Glutamatergic neuron (in vitro differentiated cells): ENCODE measurements at places on chromosomes 2 and 18.
A peak's percentile ranks its signal among the peaks of the same experiment; 100 is the strongest.

DNA sequence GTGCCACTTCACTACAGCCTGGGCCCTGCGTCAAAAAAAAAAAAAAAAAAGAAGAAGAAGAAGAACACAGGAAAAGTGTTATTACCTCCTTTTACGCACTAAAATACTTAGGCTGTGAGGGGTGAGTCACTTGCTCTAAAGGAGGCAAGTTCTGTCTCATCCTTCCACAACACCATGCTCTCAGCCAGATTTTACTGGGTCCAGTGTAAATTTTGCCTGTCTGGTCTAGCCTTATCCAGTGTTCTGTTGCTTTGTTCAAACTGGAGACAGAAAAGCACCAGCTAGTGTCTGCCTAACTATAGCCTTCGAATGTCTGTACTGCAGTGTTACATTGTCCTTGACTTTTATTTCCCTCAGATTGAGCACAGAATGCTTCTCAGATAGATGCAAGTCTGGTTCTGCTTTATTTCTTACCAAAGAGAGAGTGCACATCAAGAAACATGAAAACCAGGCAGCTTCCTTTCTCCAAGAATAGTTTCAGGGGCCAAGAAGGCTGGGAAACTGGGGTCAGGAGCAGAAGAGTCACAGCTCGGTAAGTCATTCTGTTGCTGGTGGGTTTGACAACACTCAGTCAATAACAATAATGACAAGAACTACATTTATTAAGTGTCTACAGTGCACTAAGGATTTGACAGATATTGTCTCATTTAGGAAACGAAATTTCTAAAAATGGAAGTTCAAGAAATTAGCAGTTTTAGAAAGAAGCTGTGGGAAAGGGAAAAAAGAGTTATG lies 3.1 kb upstream of the MSGN1 start:
- DNase-seq: no peak

DNA sequence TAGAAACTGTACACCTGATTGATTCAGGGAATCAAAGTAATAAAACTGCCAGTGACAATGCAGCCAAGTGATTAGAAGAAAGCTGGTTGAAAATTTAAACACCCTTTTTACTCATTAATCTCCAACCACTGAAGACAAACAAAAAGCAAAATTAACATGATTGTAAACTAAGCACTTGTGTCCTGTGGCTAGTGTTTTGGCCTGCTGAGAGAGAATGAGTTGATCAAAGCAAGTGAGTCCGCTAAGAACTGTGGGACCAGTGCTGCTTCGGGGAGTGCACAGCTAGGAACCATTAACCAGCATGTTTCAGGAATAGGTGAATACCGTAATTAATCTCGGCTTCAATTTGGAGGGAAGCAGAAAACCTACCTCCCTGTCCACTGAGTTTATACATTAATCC lies 13.6 kb upstream of the PAPOLG start:
- no peak for DNase-seq

DNA sequence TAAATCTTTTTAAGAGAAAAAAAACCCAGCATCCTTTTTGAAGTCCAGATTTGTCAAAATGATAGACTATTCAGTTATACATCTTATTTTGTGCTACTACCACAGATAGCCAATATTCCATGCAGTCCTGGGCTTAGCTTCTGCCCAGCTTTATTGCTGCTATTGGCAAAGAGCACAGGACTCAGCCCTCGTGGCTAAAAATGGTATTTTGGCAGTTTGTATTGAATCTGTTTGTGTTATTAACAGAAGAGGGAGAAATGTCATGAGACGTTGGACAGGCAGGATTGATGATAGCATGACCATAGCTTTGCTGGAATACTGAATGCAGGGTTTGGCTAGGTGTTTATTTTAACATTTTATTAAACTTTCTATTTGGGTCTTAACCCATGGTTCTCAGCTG lies 19.4 kb downstream of the ELAC1 start:
- no peak for DNase-seq

DNA sequence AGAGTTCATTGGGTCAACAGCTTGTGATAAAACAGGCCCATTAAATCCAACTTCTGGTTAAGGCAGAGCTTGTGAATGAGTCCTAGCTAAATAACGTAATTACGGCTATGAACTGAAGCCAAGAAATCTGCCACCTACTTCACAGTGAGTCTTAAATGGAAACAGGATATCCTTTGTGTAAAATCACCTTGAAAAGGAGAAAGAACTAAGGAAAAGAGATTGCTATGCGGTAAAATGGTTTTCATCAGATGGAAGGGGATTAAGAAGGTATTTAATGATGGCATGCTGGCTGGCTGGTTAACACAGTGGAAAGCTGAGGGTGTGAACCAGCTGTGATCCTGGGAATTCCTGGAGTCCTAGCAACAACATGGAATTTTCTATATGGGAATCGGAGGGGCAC lies 156.6 kb downstream of the DOK6 start:
- DNase-seq: no peak

DNA sequence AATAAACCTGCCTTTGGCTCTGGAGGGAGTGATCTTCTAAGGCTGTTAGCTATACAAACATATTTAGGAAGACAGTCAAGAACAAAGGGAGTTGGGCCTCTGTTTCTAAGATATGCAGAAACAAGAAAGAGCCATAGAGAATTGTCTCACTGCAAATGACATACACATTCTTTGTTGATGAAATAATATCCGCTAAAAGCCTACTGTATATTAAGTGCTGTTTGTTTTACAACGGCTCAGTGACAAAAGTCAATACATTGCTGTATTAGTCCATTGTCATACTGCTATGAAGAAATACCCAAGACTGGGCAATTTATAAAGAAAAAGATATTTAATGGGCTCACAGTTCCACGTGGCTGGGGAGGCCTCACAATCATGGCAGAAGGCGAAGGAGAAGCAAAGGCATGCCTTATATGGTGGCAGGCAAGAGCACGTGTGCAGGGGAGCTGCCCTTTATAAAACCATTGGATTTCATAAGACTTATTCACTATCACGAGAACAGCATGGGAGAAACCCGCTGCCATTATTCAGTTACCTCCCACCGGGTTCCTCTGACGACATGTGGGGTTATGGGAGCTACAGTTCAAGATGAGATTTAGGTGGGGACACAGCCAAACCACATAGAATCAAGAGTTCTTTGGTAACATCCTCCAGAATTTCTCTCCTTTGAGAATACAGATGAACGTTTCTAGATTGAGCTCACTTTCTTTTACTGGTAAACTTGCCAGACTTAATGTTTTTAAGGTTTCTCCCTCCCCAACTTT lies 157.8 kb downstream of the PIK3C3 start:
- no peak for DNase-seq

- DNase-seq: peak; percentile 14
Observed at GRCh38 chr2:235690809-235691450, 197.1 kb downstream of the AGAP1 start.

- DNase-seq: no peak
Observed at GRCh38 chr18:9968081-9968848, 54.4 kb downstream of the VAPA start.

- DNase-seq: no peak
Observed at GRCh38 chr2:174217869-174218268, 30.5 kb downstream of the OLA1 start.

DNA sequence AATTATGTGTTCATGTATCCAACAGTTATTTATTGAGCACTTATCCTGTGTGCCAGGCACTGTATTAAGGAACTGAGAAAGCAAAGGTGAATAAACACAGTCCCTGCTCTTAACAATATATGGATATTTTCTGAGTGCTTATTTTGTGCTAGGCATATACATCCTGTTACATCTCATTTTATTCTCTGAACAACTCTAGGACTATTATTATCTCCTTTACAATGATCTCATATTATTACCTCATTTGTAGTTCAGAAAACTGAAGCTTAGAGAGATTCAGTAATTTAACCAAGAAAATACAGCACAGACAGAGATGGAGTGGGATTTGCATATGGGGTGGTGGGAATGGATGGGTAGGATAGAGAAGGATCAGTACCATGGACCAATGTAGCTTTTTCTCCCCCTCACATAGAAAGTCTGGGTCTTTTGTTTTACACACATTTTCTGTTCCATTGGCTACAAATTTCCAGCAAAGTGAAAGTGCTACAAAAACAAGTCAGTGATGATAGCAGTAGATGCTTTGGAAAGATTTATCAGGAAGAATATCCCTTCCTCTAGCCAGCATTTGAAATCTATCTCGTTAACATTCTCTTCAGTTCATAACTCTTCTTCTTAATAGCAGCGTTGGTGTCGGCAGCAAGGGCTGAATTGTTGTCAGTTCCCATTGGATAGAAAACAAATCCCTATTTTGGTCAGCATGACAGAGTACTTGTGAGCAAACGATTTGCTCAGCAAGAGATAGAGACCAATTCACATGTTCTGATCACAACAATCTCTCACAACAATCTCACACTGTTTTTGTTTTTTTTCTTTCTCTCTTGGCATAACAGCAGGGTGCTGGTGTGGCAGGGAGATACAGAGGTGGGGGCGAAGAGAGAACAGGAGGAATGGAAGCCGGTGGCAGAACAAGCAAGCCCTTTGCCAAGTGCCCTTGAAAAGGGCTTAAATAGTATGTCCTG lies 102.2 kb upstream of the KCTD1 start:
- no peak for DNase-seq

DNA sequence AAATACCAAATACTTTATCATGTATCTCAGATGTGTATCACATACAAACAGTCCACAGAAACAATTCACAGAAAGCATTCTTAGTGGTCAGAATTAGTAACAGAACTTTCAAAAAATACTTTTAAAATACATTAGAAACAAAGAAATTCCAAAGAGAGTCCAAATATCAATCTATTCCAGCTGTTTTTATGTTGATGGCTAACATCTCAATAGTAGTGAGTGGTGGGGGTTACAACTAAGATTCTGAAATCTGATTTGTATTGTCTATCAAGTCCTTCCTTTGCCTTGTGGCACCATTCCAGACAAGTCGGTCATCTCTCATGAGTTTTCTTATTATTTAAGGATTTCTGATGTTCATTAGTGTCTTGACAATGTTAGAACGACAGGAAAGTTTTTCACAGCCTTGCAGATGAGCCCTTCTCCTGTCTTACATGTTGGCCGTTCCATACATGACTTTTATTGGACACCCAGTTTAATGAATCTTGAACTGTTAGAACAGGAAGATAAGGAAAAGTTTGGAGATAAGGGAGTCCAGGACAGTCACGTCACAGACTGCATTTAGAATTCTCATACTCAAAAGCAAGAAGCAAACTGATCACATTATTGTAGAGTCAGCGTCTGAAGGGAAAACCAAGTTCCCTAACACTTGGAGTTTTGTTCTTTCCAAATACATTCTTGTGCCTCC lies 410.3 kb downstream of the PID1 start:
- no peak for DNase-seq

DNA sequence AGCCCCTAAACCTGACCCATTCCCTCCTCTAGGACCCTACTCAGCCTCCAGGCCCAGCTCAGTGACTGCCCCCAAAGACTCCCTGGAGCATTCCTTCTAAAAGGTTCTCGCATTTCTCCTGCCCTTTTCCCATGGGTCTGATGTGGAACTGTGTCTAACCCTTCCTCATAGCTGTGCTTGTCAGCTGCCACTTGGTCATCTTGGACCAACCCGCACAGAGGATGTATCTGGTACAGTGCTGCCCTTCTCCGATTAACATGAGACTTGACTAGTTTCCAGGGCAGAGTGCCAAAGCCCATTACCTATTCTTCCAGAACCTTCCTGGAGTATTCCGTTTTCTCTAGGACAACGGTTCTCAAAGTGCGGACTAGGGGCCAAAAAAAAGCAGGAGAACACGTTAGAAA lies 518 bp upstream of the NFU1 start:
- no peak for DNase-seq

DNA sequence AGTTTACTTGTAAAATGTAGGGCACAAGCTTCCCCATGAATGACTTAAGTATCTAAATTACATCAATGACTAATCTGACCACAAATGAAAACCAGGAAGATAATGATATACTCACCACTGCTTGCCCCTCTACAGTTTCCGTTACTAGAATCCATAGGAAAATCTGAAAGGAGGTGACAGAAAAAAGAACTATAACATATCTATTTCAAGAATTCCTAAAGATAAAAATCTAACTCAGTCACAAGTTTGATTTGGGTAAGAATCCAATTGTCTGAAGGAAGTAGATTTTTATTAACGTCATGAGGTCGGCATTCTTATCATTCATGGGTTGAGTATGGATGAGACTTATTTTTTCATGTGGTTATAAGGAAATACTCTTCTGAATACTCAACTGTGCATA lies 7.8 kb downstream of the FRZB start:
- no peak for DNase-seq

- DNase-seq: no peak
Observed at GRCh38 chr18:10242936-10243680, 211.3 kb upstream of the APCDD1 start.

DNA sequence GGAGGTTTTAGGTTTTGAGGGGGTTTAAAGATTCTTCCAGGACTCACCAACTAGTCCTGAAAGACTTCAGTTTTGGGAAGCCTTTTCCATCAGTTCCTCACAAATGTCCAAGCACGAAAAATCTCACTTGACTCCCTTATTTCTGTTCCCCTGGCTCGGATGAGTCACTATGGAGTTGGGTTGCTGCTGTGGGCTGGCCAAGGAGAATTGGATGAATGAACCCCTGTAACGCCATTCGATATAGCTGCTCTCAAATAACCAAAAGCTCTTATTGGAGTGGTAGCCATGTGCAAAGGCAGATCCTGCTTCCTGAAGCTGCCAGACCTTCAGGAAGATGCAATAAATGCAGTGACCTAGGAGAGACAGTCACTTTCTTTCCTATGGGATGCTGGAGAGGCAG lies 417.0 kb downstream of the ZNF521 start:
- DNase-seq: no peak

DNA sequence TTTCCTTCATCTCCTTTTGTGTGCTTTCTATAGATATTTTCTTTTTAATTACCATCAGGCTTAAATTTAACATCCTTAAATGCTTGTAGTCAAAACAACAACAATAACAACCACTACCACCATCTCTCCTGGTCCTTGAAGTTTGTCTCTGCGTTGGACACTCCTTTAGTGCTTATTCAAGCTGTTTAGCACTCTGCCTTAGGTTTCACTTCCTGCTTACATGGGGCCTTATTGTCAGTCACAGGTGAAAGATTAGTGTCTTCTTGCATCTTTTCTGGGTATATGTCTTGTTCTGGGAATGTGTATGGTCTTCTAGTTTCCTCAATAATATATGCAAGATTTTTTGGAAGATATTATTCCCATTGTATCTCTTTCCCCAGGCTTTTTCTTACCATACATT lies 240.1 kb upstream of the NXPH2 start:
- DNase-seq: no peak

GRCh38 chr2:33380719-33381118 lies 95.7 kb upstream of the RASGRP3 start:
- no peak for DNase-seq

GRCh38 chr2:147989809-147990403 lies 30.6 kb downstream of the ORC4 start:
- DNase-seq: no peak

DNA sequence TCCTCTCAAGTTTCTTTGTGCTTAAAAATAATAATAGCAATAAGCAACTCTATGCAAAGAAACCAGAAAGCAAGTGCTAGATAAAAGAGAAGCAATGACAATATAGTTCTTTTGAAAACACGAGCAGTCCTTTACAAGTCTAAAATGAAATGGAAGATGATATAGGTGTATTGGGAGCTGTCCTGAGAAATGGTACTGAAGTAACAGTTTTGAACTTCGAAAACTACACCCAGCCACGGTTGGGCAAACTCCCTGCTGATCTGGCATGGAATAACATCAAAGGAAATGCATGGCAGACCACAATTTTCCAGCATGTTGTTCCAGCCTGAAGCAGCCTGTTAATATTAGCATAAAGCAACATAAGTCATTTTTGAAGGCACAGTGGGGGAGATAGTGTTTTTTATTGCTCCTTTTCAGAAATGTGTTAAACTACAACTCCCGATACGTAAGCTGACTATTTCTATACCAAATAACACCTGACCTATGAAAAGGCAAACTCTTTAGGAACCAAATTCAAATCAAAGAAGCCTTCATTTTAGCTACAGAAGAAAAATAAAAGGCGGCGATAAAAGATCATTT lies 596.1 kb upstream of the KLHL29 start:
- DNase-seq: no peak
